ENCODE measurements at places on chromosomes 13 and 19. TPM values are rescaled to one million over a fixed set of nuclear protein-coding genes. Genes with fewer than 3 reads are reported as not detected.

The FGF21 gene
- polyA plus RNA-seq = not detected

The PLVAP gene
- polyA plus RNA-seq = 142 TPM

The SPRED3 gene
- 0.80 TPM for polyA plus RNA-seq

The FFAR1 gene
- polyA plus RNA-seq = 0.52 TPM

The SYNE4 gene
- polyA plus RNA-seq = 16.4 TPM

The FFAR3 gene
- 0.17 TPM for polyA plus RNA-seq

The KCNK6 gene
- polyA plus RNA-seq = 3.0 TPM

The PSG4 gene
- polyA plus RNA-seq = 0.14 TPM

The CYP2S1 gene
- 0.82 TPM for polyA plus RNA-seq

The LRRC63 gene
- polyA plus RNA-seq = not detected

The KLK7 gene
- 4.6 TPM for polyA plus RNA-seq

The ANKRD24 gene
- polyA plus RNA-seq = 1.1 TPM

The SIGLEC14 gene
- 0.89 TPM for polyA plus RNA-seq

DNA sequence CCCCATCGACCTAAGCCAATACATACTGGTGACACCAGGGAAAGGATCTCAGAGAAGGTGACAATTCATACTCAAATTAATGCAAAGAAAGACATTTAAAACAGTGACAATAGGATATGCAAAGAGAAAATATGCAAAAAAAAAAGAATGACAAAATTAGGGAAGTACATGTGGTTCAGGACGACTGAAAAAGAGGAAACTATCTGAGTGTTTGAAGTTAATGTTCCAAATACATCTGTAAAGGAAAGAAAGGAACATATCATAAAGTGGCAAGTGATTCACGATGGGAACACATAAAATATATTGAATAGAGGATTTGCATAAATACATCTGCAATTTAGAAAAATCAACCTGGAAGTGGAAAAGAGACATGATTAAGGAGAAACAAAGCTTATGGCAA, 441.4 kb downstream of the SLITRK5 start:
- no peak for DNase-seq

DNA sequence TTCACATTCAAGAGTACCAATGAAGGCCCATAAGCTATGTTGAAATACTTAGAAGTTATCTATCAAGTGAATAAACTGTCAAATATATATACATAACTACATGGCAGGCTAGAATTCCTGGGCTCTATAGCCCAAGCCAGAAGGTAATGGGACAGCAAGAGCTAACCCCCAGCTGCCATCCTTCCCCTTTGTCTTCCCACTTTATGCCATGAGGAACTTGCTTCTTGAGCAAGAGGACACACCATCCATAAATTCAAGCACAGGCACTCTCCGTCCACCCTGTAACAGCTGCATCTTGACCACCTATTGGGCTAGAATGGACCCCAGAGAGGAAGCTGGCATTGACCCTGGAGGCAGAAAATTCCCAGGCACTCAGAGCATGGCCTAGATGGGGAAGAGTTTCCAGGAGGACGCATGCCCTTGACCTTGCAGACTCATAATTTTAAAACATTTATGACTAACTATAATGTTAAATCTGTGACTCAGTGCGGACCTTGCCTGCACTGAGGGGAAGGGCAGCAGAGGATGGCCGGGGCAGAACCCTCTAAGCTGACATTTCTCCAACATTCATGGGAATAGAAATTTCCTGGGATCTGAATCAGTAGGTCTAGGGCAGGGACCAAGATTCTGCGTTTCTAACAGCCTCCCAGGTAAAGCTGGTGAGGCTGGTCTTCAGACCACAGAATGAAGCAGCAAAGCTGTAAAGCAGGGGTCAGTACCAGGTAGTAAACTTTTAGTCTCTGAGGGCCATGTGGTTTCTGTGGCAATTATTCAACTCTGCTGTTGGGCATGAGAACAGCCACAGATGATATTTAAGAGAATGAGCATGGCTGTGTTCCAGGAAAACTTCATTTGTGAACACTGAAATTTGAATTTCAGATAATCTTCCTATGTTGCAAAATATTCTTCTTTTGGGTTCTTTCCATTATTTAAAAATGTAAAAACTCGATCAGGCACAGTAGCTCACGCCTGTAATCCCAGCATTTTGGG, 71.4 kb upstream of the CLDN10 start:
- DNase-seq = no peak

DNA sequence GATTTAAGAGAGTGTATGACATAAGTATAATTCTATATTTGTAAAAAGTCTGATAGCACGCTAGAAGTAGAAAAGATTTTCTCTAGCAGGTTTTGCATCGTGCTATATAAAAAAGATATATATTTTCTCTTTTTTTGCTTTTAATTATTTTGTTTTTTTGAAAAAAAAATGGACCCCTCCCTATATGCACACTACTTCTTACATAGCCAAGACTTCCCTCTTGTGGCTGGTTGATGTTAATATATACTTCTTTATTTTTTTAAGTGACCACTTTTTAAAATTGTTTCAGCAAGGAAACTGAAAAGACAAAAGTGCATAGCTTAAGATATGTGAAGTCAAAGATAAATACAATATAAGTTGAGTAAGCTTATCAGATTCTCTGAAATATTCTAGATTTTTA, 1202.8 kb downstream of the DIAPH3 start:
- peak; percentile 4 for DNase-seq

GRCh38 chr13:81493144-81493543, 1152.2 kb upstream of the SPRY2 start:
- no peak for DNase-seq

DNA sequence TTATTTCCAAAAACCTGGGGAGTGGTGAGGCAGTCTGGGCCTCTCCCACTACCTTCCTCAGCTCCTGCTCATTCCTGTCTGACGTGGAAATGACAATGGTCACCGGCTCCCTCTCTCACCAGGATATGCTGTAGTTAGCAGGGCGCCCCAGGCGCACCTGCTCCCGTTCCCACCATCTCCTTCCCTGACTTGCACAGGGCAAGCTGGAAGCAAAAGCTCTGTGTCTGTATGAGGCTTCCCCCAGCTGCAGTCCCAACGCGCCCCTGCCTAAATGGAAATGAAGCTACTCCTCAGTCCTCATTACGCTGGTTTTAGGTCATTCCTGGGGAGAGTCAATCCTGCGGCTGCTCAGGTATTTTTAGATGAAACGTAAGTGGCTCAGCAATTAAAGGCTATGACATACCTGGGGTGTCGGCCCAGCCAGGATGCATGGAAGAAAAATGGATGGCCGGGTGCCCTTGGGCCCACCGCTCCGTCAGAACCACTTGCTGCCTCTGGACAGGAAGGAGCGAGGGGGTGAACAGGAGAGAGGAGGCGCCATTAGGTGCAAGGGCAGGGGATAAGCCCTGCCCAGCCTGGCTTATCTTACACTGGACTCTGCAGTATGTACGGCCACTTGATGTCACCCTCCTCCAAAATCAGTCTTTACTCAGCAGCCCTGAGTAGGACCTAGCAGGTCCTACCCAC, 32.4 kb downstream of the DHRS12 start:
- no peak for DNase-seq

DNA sequence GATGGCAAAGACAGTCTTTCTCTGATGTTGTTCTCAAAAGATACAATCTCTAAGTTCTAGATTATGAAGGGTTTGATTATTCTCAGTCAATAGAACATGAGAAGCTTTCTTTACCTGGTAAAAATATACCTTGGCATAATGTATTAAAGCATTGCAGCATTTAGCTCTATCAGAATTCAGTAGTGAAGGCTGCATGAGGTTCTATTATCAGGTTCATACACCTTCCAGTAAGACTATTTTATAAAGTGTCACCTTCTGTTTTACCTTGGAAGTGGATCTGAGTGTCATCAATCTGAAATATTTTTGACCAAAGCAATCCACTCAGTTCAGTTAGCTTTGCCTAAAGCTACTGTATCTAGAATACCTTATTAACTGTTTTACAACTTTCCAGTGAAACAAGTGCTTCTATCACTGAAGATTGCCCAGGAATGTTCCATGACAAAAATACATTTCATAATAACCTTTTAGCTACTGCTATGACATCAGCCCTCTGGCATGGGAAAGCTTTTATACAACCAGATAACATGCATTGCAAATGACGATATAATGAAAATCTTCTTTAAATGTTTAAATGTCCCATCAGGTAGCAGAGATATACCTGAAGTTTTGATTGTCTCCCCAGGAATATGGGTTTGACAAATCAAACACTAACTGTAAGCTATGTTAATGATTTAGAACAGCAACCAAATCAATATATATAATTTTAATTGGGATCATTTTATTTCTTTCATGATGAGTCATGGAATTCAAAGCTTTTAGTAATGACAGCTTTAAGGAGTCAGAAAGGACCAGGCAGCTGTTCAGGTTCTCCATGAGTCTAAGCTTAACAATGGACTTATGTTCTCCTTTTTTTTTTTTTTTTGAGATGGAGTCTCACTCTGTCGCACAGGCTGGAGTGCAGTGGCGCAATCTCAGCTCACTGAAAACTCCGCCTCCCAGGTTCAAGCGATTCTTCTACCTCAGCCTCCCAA, 72.2 kb downstream of the UFM1 start:
- DNase-seq = no peak

- no peak for DNase-seq
Observed at GRCh38 chr13:97256343-97256783, 34.2 kb downstream of the MBNL2 start.

DNA sequence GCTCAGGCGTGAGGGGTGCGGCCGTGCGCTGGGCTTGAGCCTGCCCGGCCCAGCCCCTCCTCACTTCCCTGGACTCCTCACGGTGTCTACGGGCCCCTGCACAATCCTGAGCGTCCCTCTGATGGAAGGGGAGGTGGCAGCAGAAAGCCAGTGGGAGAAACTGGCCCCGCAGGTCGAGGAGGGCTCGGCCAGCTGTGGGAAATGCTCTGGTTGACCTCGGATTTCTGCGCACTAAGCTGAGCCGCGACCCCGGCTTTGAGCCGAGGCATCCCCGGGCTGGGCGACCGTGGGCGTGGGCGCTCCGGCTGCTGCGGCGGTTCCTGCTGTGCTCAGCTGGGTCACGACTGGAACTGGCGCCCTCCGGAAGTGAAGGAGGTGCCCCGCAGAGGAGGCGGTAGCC, 70.1 kb downstream of the ZNF208 start:
- DNase-seq = no peak

GRCh38 chr13:59880468-59880867, 283.3 kb downstream of the DIAPH3 start:
- no peak for DNase-seq

- peak; percentile 22 for DNase-seq
Observed at GRCh38 chr13:33761740-33762139, 56.2 kb upstream of the RFC3 start.

DNA sequence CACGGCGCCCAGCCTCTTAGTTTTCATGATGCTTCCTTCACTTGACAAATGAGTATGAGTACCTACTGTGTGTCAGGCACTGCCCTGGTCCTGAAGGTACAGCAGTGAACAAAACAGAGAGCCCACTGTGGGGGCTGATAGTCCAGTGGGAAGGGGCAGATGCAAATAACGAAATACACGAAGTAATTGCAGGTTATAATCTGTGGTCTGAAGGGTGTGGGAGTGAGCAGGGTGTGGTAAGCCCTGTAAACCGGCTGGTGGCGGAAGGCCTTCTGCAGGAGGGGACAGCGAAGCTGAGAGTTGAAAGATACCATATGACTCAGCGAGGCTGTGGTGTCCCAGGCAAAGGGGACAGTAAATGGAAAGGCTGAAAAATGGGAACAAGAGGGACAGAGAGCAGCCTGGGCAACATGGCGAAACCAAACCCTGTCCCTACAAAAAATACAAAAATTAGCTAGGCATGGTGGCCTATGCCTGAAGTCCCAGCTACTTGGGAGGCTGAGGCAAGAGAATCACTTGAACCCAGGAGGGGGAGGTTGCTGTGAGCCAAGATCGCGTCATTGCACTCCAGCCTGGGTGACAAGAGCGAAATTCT, 60.5 kb downstream of the MAP4K1 start:
- no peak for DNase-seq

- DNase-seq = no peak
Observed at GRCh38 chr19:19552798-19553197, 14.7 kb downstream of the CILP2 start.

GRCh38 chr13:100724568-100724967, 50.0 kb upstream of the TMTC4 start:
- no peak for DNase-seq

DNA sequence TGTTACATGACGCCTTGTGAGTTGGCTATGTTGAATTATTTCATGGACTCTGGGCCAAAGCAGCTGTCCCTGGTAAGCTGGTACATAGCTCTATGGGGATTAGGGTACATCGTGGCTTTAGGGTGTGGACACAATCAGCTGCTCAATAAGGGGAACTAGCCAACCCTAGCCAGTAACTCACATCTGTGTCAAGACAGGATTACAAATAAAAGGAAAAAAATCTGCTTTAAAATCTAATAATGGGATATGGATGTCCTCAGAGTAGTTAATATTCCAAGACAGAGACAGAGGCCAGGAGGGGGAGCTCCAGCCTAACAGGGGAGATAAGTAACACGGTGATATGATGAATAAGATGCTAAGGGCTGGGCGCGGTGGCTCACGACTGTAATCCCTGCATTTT, 21.1 kb upstream of the ZNF766 start:
- DNase-seq = no peak

- DNase-seq = no peak
Observed at GRCh38 chr13:28954419-28954725, 134.2 kb downstream of the MTUS2 start.

- DNase-seq = no peak
Observed at GRCh38 chr19:45781214-45782161, 802 bp downstream of the DMPK start.

- DNase-seq = no peak
Observed at GRCh38 chr19:13797058-13797440, 1.8 kb downstream of the ZSWIM4 start.

DNA sequence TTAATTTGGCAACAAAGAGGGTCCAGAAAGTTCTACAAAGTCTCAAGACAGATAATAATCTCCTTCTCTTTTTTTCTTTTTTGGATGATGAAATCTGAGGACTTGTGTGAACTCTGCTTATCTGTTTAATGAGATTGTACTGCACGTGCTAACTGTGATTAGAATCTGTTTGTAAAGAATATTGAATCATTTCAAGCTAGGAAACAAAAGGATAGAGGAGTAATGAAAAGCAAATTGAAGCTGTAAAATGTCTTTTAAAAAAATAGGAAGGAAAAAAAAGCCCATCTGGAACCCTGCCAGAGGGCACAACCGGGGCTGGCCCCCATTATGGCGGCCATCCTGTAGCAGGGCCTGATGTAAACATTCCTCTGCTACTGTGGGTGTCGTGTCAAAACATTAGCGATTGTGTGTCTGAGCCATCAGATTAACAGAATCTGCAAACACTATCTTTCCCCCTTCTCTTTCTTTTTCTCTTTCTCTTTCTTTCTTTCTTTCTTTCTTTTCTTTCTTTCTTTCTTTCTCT, 83.0 kb downstream of the FLT1 start:
- DNase-seq = no peak

DNA sequence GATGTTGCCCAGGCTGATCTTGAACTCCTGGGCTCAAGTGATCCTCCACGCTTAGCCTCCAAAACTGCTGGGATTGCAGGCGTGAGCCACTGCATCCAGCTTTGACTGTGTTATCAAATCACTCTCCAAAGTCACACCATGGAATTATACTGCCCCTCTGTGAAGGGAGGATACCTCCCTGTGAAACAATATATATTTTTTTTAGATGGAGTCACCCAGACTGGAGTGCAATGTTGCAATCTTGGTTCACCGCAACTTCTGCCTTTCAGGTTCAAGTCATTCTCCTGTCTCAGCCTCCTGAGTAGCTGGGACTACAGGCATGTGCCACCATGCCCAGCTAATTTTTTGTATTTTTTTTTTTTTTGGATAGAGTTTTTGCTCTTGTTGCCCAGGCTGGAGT, 7.7 kb downstream of the TYK2 start:
- no peak for DNase-seq
